ENCODE measurements at places on chromosomes 6 and 20. TPM values are rescaled to one million over a fixed set of nuclear protein-coding genes. Genes with fewer than 3 reads are reported as not detected.
A peak's percentile ranks its signal among the peaks of the same experiment; 100 is the strongest.

- peak; percentile 16 for DNase-seq
Measured at GRCh38 chr20:2402271-2402980, 21.7 kb downstream of the TGM6 start.

- DNase-seq, result no peak
Measured at GRCh38 chr6:48429610-48430009, 318.6 kb upstream of the PTCHD4 start.

- peak; percentile 80 for DNase-seq
Measured at GRCh38 chr6:22083119-22083518, 213.7 kb downstream of the PRL start.

DNA sequence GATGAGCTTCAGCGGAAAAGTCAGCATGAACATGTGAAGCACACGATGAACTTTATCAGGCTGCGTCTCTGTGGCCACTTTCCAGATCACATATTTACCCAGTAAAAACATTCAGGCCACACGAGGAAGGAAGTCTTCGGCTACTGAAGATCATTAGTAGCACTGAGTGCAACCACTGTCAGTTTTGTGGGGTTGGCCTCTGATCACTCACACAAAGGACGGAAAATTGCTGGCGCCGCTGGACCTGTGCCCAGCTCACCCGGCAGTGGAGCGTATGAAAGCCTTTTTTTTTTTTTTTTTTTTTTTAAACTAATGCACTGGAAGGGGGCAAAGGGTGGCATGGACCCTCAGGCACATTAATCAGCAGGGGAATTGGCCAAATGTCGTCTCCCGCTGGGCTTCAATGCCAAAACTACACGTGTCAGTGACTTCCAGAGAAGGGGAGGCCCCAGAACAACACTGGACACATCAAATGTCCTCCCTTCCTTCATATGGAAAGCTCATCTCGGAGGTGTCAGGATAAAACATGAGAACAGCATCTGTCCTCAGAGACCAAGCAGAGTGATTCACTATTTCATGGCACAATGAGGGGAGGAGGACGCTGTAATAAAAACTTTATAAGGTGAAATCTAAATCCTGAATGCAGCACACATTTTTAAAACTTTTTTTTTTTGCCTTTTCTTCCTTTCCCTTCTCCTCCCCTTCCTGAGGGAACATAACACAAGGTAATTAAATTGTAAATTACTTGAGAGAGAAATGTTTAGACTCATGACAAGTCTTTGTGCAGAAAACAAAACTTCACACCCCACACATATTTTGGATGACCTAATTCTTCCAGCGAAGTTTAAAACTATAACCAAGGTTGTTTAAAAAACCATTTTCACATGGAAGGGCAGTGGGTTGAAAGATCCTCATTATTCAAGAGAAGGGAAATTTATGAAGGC, 223.4 kb downstream of the FOXC1 start:
- DNase-seq, result peak; percentile 62

- DNase-seq, result no peak
Measured at GRCh38 chr6:14807130-14807529, 438.7 kb upstream of the JARID2 start.

DNA sequence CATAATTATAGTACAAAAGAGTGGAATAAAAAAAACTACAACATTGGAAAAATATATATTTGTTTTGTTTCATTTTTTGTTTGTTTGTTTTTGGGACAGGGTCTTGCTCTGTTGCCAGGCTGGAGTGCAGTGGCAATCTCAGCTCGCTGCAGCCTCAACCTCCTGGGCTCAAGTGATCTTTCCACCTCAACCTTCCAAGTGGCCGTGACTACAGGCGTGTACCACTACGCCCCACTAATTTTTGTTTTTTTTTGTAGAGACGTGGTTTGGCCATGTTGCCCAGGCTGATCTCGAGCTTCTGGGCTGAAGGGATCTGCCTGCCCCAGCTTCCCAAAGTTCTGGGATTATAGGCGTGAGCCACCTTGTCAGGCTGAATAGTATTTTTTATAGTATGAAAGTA, 41.4 kb upstream of the SH3BGRL2 start:
- no peak for DNase-seq

- no peak for DNase-seq
Measured at GRCh38 chr6:80940976-80941375, 811.5 kb downstream of the TENT5A start.

DNA sequence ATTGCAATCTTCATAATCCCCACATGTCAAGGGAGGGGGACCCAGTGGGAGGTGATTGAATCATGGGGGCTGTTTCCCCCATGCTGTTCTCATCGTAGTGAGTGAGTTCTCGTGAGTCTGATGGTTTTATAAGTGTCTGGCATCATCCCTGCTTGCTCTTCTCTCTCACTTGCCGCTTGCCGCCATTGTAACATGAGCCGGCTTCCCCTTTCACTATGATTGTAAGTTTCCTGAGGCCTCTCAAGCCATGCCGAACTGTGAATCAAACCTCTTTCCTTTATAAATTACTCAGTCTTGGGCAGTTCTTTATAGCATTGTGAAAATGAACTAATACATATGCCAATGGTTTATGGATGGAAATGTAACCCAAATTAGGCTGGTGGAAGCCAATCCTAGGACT, 109.4 kb upstream of the AKAP12 start:
- no peak for DNase-seq

DNA sequence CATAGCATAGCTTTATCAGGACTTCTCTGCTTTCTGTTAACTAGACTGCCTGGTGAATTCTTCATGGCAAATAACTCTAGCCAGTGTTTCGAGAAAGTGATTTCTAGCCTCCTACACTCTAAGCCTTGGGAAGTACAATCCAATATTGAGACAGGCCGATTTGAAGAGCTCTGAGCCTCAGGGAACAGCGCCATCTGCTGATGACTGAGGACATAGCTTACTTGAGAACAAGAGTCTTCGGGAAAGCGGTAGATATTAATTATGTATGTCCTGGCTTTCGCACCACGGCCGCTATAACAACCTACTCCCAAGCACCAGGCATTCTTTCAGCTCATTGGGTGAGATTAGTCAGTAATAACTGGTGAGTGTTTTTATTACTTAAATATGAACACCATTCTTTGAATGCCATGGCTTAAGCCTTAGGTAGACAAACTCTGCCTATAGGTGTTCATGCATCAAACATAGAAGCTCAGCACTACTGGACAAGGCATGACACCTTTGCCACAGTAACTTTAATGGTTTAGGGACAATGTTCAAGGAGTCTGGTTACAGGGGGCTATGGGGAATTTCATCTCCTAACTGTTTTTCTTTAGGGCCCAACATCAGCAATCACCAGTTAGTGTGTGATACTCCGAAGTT, 518.6 kb downstream of the BMP2 start:
- peak; percentile 88 for DNase-seq

- DNase-seq, result peak; percentile 65
Measured at GRCh38 chr6:151004383-151005024, 139.0 kb downstream of the MTHFD1L start.

GRCh38 chr20:47843886-47844567, 58.7 kb upstream of the SULF2 start:
- no peak for DNase-seq

GRCh38 chr6:119626884-119627619, 277.5 kb upstream of the MAN1A1 start:
- no peak for DNase-seq

DNA sequence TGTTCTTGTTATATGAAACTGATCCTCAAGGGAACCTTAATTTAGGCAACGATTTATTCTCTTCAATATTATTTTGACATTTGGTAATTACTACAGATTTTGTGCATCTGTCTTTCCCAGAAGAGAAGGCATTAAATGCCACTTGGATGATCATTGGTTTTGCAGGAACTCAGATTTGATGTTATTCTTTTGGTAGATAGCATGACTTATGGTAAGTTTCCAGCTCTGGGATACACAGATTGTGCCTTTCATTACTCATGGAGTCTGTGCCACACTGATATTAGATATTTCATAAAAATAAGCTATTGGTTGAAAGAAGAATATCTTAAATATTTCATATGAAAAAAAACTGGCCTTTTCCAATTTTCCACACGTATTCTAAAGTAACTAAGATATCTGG, 120.1 kb downstream of the AIG1 start:
- DNase-seq, result no peak

DNA sequence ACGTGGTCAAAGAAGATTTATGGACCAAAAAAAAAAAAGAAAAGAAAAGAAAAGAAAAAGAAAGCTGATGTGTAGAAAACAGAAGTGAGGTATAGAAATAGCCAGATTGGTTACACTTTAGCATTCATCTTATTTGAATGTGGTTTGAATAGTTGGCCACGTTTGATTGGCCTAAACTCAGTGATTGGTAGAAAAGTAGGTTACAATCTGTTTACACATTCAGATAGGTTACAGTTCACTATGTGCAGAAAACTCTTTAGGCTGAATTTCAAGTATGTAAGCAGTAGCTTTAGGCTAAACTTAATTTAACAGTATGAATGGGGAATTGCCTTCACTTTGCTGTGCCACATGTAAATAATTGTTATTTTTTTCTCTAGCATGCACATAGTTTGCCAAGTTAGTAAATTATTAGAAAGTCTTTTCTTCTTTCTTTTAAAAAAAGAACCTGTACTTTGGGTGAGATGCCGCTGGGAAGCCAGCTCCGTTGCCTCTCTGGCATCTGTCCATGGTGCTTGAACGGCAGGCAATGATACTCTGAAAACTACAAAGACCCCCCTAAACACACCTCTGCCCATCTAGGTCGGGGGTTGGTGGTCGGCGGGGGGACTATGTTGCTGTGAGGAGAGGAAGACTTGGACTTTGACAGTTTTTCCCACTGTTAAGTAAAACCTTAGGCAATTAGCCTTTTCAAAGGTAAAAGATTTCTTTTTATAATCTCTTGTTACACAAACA, 173.0 kb downstream of the AIG1 start:
- no peak for DNase-seq

The PLN gene
- not detected for polyA plus RNA-seq

DNA sequence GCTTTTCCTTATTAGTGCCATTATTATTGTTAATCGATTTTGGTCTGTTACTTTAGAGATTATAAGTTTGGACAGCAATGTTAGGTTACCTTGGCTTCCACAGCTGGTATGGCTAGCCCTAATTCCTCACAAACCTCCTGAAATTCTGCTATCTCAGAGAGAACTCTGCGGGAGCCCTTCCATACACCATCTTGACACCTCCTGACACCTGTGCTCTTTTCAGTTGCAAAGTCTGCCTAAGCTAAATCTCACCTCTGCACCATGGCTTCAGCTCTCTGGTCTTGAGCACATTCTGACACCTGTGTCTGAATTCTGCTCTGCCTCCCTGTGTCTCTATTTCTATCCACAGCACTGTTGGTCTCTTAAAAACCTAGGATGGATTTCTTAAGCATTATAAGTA, 106.5 kb downstream of the DCDC2 start:
- no peak for DNase-seq

The TRDN gene
- 340 TPM for polyA plus RNA-seq

The TREM2 gene
- polyA plus RNA-seq, result not detected

- no peak for DNase-seq
Measured at GRCh38 chr20:51082988-51083387, 60.1 kb upstream of the KCNG1 start.

DNA sequence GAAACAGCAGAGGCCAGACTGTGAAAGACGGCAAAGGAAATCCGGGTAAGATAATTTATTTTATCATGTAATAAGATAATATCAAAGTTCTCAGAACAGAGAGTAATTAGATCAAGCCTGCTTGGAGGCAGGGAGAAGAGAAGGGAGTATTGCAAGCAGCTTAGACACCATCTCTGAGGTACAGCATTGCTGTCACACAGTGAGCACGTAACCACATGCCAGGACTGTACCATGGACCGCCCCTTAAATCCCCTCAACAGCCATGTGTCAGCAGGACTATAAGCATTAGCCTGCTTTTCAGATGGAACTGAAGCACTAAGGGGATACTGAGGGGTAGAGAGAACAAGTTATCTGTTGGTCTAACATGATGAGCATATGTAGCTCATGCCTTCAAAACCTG, 141.5 kb downstream of the C6orf118 start:
- no peak for DNase-seq

GRCh38 chr6:157575436-157576145, 194.6 kb downstream of the ZDHHC14 start:
- no peak for DNase-seq

DNA sequence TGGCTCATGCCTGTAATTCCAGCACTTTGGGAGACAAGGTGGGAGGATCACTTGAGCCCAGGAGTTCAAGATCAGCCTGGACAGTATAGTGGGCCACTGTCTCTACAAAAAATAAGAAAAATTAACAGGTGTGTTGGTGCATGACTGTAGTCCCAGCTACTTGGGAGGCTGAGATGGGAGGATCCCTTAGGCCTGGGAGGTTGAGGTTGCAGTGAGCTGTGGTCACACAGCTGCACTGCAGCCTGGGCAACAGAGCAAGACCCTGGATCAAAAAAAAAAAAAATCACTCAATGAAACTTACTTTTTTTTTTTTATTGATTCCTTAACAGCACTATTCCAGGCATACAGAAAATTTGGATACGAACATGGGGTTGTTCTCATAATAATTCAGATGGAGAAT, 14.0 kb downstream of the CDKAL1 start:
- no peak for DNase-seq

The MYB gene
- 0.88 TPM for polyA plus RNA-seq

The SLC22A16 gene
- 0.19 TPM for polyA plus RNA-seq

DNA sequence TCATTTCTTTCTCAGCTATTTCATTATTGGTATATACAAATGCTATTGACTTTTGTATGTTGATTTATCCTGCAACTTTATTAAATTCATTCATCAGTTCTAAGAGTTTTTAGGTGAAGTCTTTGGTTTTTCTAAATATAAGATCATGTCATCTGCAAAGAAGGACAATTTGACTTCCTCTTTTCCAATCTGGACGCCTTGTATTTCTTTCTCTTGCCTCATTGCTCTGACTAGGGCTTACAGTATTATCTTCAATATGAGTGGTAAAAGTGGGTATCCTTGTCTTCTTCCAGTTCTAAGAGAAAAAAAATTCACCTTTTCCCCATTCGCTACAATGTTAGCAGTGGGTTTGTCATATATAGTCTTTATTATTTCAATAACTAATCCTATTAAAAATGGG, 38.0 kb downstream of the KIF16B start:
- DNase-seq, result no peak

The MMS22L gene
- 3.9 TPM for polyA plus RNA-seq

DNA sequence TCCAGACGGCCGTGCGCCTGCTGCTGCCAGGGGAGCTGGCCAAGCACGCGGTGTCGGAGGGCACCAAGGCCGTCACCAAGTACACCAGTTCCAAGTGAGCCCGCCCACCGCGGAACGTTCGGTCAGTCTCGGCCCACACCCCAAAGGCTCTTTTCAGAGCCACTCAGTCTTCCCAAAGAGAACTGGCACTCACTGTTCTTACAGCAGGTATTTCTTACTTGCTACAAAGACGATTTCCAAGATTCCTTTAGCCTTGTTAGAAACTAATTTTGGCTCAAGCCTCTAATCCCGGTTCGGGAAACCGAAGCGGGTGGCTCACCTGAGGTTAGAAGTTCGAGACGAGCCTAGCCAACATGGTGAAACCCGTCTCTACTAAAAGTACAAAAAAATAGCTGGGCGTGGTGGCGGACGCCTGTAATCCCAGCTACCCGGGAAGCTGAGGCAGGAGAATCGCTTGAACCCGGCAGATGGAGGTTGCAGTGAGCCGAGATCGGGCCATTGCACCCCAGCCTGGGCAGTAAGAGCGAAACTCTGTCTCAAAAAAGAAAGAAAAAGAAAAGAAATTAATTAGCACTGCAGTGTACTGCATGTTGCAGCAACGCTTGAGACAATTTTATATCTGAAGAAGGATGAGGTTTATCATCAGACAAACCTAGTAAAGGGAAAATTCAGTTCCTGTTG, 73.1 kb downstream of the OR2B2 start:
- DNase-seq, result no peak
